ENCODE measurements at places on chromosomes 6 and 20.

DNA sequence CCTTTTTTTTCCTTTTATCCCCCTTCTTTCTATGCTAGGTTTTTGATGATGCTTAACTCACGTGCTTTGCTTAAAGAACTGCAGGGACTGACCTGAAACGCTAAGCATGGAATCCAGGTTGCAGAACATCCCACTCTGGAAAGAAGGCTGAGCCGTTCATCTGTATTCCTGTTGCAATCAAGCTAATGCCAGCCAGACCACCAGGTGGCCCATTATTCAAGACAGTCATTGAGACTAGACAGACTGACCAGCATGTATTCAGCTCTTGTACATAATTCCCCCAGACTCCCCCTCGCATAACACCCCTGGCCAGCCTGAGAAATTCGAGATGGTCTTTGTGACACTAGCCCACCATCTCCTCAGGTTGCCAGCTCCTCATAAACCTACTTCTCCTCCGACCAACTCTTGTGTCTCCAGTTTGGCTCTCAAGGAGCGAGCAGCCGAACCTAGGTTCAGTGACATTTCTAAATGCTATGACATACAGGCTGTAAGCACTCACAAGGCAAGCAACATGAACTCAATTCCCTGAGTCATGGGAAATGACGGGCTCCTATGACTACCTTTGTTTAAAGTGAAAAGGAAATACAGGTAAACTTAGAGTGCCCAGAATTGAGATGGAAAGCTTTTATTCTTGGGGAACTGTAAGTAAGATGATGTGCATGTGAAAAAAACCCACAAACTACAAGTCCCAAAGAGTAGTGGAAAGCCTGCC, 309.3 kb upstream of the CDYL start:
- DNase-seq = no peak

DNA sequence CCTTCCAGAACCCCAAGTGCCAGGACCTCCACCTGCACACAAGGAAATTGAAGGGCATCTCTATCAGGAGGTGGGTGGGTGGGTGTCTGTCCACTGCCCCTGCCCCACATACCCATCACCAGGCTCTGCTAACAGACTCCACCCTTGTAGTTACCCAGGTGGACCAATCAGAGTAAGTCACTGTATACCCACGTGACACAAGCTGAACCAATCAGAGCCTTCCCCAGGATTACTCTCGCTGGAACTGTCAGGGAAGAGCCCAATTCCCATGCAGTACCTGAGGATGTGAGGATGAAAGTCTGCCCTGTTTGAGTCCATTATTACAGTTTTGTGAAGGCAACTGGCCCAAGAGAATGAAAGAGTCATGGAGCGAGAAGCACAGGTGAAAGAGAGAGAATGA, 4.2 kb downstream of the OCSTAMP start:
- DNase-seq = no peak

GRCh38 chr6:31497531-31498476, at the start of gene MICB:
MICB (plus strand) TSS chr6:31498145; CDS start chr6:31498194, 49 bp downstream.
- no peak for DNase-seq

DNA sequence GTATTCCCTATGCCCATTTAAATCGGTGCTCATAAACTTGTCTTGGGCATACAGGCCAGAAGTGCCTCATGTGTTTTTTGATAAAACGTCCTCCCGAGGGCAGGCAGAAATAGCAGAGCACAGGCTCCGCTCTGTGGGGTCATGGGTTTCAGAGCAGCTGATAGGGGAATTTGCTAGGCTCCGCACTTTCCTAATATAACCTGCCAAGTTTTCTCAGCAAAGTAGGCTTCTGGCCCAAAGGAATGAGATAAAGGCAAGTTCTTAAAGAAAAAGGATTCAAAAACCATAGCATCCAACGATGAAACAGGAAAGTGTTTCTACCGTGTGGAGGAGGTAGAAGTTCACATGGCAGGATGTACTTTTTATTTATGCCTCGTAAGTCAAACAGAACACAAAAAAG, 69.8 kb upstream of the RALGAPA2 start:
- DNase-seq = no peak

- no peak for DNase-seq
Observed at GRCh38 chr6:135633573-135633972, 136.0 kb upstream of the AHI1 start.

DNA sequence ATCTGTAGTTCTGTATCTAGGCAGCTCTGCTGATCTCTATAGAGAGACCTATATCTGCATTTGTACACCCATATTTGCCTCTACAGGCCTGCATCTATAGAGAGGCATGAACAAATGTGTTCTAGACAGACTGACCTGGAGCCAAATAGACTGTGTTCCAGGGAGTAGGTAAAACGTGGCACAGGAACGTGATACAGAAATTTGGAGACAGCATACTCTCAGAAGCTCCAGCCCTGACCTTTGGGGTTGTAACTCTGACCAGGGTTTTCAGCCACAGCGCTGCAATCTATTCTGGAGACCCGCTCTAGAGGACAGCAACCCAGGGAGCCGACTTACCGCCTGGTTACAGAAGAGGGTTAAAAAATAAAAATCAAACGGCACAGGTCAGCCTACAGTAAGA, 983 bp downstream of the RBBP9 start:
- no peak for DNase-seq

- no peak for DNase-seq
Observed at GRCh38 chr6:4655196-4656025, 120.8 kb upstream of the CDYL start.

DNA sequence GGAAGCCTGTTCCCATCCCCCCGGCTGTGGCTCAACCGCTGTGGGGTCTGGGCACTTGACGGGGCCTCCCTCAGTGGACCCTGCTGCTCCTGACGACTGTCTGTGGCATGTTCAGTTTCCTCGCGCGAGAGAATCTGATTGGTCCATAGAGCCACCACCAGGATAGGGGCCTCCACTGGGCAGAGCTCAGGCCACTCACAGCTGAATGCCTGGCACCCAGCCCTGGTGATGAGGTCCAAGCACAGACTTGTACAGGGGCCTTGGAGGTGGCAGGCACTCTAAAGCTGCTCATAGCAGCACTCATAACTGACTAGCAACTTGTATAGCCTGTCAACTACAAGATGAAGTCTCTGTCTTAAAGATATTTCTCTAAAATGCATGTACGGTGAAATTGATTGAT, 368.1 kb downstream of the NRN1 start:
- peak; percentile 19 for DNase-seq

DNA sequence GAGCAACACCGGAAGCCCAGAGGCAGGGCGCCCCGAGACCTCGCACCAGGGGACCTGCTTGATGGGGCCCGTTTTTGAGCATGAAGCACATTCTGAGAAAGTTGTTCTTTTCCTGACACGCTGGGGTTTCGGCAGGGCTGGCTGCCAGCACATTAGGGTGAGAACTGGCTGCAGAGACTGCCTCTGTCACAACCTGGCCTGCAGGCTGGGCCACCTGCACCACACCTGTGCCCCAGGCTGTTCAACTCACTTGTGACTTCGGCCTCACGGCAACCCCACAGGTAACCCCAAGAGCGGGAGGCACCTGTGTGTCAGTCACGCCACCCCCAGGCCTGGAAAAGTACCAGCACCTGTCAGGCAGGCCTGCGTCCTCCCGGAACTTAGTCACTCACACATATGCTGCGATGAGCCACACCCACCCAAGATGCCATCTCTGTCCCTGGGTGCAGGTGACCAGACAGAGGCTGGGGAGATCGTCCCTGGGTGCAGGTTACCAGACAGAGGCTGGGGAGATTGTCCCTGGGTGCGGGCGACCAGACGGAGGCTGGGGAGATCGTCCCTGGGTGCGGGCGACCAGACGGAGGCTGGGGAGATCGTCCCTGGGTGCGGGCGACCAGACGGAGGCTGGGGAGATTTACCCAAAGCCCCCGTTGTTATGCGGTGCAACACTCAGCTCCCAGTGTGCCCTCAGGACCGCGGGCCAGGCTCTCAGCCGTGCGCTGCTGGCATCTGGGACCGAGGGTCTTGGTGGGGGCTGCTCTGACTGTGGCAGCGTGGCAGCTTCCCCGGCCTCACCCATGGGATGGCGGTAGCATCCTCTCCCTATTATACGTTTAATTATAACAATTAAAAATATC, 82.5 kb upstream of the BHLHE23 start:
- DNase-seq = no peak

GRCh38 chr6:119713903-119714302, 364.3 kb upstream of the MAN1A1 start:
- peak; percentile 29 for DNase-seq

DNA sequence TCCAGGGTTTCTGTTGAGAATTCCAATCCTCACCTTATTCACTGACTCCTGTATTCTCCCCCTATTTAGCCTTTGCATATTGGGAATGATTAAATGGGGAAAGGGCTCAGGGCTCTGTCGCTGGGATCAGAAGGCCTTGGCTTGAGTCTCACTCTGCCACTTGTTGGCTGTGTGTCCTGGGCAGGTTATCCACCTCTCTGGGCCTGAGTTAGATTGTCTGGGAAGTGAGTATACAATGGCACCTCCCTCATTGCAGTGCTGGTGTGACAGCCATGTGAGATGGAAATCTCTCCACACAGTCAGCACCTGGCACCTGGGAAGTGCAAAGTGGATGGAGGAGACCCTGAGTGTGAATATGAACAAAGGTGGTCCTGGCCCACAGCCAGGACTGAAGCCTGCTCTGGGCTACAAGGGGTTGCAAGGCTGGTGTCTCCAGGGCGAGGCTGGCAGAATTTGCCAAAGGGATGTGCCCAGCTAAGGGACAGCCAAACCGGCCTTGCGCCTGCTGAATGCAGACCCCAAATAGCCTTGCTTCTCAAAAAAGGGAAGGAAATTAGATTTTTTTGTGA, 200.0 kb upstream of the PMEPA1 start:
- DNase-seq = no peak

GRCh38 chr6:157614026-157614568, 208.9 kb upstream of the SNX9 start:
- no peak for DNase-seq

DNA sequence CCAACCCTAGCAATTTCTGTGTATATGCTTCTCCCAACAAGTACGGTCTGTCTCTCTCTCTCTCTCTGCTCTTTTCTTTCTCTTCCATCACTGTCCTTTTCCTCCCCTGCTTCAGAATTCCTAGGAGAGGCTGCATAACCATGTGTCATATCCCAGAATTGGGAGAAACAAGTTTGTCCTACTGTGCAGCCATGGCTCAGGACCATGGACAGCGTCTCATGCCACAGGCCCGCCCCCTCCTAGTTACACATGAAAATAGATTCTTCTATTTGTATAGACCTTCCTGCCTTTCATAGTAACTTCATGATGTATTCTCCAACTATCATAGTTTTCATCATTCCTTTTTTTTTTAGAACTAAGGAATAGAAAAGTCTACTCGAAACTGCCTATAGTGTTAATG, 98.0 kb downstream of the FNDC1 start:
- no peak for DNase-seq

DNA sequence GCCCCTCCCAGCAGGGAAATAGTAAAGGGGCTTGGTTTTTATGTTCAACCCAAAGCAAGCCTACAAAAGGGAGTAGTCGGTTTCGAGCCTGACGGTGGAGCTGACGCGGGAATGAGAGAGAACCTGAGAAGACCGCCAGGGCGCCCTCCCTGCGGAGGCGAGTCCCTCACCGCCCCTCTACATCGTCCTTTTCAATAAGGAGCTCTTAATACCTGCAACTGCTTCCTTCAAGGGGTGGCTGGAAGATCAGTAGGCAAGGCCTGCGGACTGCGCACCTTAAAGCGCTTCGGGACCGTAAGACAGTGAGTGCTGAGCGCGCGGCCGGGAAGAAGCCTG, 709 bp upstream of the ZNF76 start:
- DNase-seq = no peak
